AG08395 (cell line): ENCODE measurements at places on chromosomes 7 and 10.

- peak; percentile 67 for DNase-seq
Observed at GRCh38 chr10:35640474-35640873, 1.6 kb downstream of the FZD8 start.

GRCh38 chr10:71335173-71335708, 16.2 kb downstream of the SLC29A3 start:
- no peak for DNase-seq

- DNase-seq: no peak
Observed at GRCh38 chr7:75725306-75725705, 13.4 kb downstream of the HIP1 start.

GRCh38 chr7:4612939-4613841, 68.9 kb upstream of the FOXK1 start:
- DNase-seq: peak; percentile 30

- DNase-seq: peak; percentile 92
Observed at GRCh38 chr7:127938588-127938987, 92.6 kb downstream of the LRRC4 start.

- DNase-seq: peak; percentile 35
Observed at GRCh38 chr10:125700355-125700911, 17.5 kb upstream of the TEX36 start.

DNA sequence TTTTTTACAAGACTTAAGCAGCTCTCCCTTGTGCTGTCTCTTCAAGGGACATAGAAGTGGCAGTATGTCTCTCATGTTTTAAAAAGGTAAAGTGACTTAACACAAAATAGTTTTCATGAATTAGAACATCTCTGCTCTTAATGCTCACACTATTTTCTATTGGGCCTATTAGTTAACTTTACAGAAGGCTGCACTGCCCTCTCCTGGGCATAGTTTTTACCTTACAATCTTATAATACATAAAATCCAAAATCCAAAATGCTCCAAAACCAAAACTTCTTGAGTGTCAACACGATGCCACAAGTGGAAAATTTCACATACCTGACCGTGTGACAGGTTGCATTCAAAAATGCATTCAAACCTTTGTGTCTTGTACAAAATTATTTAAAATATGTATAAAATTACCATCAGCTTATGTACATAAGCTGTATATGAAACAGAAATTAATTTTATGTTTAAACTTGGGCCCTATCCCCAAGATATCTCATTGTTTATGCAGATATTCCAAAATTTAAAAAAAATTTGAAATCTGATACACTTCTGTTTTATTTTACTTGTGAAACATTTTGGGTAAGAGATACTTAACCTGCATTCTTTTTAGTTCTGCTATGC, 25.8 kb downstream of the TES start:
- DNase-seq: peak; percentile 52

DNA sequence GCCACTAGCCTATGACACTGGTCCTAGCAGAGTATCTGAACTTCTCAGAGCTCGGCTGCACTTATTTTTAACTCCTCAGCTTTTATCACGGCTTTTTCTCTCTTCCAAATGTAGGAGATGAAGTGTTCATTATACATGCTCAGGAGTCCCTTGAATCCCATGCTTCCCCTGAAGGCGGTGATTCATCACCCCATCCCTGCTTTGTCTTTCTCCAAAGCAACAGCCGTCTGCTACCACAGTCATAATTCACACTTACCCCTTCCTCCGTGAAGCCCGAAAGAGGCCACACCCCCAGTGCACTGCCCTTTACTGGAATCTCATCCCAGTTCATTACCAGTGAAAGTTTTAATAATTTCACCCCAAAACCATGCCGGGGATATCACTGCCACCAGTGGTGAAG, 301.5 kb upstream of the SHH start:
- no peak for DNase-seq

GRCh38 chr7:117269886-117270285, 53.0 kb downstream of the WNT2 start:
- DNase-seq: peak; percentile 50

DNA sequence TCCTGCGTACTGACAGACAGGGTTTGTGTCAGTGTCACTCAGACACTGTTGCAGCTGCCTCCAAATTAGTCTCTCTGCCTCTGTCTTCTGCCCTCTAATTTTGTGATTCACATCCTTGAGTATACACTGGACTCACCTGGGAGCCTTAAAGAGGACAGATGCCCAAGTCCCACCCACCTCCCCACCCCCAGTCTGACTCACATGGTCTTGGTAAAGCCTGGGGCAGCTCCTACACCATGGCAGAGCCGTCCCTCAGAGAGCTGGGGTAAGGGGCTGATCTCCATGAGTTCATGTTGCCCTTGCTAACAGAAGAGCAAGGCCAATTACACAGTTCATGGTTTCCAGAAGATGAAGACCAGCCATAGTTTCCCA, 197.6 kb upstream of the STK17A start:
- no peak for DNase-seq

GRCh38 chr7:133484086-133484485, 231.2 kb downstream of the EXOC4 start:
- DNase-seq: no peak

- DNase-seq: no peak
Observed at GRCh38 chr7:18140943-18141342, 113.3 kb upstream of the PRPS1L1 start.

GRCh38 chr10:78649429-78649828, 419.3 kb upstream of the ZMIZ1 start:
- no peak for DNase-seq

DNA sequence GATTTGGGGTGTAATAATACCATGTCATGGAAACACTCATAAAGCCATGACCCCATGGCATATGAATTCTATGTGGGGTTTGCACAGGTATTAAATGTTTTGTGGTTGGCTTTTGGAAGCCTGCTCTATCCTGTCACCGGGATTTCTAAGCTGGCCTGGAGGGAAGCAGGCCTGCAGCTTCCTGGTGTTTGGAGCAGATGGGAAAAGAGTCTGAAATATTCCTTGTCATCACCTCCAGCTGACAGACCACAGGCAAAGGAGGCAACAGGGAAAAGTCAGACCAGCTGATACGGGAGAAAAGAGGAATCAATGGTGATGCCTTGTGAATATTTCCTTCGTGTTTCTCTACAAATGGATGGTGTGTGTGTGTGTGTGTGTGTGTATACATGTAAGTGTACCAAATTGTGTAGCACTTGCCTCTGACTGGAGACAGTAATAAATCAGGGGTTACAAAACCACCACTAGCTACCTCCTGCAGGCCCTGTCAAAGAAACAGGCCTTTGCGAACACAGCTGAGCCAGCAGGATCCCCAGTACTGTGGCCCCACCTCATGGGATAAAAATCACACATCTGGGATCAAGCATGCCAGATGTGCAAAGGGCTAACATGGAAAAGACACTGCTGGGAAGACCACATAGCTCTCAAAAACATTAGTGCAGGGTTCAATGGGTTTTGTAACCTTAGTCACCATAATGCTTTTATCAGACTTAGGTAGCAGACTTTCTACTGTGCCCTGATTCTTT, 120.8 kb upstream of the HPS1 start:
- no peak for DNase-seq

DNA sequence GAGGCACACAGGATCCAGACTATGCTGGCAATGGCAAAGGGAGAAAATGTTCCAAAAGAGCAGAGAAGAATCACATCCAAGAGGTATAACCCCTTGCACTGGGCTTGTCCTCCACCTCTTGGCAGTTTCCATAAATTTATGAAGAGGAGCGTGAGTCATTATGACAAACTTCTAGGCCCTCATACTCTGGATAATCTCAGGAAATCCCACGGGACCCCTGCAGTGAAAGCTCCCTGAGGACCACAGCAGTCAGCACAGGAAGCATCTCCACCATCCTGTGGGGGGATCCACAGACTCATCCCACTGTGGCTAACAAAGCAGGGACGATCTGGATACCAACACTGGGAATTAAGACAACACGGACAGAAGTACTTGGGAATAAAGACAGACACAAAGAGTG, 30.3 kb upstream of the GPAM start:
- DNase-seq: peak; percentile 24

DNA sequence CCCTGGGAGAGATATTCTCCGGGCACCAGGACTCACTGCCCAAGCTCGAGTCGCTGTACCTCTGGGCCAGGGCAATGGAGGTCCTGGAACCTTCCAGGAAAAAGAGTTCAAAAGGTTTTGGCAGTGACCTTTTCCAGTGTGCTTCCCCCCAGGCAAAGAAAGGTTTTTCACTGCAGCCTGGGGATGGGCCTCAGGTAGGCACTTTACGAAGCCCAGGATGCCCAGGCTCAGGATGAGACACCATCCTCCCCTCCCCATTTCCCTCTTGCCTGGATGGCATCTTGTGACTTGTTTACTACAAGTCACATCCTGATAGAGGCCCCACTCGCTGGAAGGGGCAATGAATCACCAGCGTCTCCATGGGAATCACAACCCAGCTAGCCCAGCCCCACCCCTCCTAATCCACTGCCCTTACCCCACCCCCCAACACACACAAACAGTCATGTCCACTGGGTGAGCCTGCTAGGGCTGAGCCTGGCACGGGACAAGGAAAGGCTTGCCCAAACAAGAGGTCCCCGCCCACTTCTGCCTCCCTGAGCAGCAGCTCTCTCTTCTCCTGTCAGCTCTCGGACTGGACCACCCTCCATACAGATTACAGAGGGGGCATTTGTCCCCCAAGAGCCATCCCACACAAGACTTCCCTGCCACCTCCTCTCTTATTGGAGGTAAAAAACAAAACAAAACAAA, 93.8 kb upstream of the SMNDC1 start:
- peak; percentile 96 for DNase-seq

- DNase-seq: peak; percentile 76
Observed at GRCh38 chr7:48154792-48155413, 16.4 kb upstream of the ABCA13 start.

DNA sequence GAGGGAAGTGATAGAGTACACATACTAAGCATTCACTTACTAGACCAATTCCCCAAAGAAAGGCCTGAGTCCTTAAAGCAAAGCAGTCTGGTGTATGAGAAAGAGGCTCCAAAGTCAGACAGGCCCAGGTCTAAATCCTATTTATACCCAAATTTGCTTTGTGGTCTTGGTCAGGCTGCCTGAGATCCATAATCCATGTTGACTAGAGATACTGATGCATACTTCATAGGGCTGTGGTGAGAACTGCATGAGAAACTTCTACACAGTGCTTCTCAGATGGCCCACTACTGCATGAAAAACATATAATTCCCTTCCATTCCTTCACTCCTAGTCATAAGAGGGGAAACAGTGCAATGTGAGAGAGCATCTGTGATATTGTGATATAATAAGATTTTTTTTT, 81.6 kb upstream of the SP4 start:
- DNase-seq: no peak

DNA sequence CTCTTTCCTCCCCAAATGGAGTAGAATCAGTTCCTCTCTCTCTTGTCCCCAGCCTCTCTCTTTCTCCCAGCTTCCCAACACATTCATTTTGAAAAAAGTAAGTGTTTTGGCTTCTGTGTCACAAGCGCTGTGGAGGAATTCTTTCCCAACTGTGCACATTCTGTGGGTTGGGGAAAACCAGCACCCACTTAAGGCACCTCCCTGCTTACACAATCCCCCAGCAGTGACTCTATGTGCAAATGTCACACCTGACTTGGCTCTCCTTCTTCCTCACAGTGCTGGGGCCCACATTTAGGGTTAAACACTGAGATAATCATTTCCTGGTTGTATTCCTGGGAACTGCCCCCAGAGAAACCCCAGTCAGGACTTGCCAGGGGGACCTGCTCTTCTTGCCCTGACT, 358.1 kb upstream of the ZNF32 start:
- no peak for DNase-seq

DNA sequence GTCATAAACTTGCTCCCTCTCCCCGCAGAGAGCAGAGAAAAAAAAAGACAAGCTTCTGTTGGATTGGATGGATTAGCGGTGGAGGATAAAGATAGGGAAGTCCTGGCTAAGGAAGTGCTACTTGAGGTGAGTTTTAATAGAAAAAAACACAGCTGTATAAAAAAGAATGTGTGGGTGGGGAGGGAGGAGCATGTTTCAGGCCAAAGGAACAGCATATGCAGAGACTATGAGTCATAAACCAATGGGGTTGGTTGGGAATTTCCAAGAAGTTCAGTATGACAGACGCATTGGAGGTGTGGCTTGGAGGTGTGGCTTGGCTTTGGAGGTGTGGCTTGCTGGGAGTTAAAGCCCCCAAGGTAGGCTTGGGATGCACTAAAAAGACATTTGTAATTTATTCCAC, 103.0 kb upstream of the LSM8 start:
- DNase-seq: no peak

GRCh38 chr10:72267381-72267780, 6.3 kb upstream of the DDIT4 start:
- no peak for DNase-seq

GRCh38 chr7:151426904-151427704, 12.8 kb downstream of the CRYGN start:
- no peak for DNase-seq

DNA sequence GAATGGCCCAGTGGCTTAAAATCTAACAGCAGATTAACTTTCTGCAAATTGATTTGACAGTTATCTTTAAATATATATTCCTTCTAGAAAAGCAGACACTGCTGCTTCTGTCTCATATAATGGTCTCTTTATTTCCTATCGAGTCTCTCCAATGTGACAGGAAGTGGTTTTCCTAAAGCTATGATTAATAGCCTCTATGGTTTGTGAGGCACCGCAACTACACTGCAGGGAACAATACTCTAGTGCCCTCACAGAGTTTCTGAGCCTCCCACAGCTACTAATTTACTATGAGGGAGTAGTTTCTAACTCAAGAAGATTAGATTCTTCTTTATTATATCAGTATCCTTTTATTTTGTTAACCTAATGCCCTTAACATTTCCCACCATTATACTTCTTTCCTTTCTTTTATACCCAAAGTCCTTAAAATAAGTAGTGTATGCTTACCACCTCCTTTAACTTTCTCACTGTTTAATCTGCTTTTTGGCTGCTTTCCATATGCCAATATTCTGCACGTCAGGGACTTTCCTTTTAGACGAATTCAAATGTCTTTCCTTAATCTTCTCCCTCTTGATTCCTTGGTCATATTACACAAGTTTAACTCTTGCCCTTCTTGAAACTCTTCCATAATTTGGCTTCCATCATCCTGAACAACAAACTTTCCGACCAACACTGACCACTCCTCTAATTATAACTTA, 23.8 kb upstream of the AHR start:
- peak; percentile 6 for DNase-seq

- DNase-seq: no peak
Observed at GRCh38 chr10:77325233-77325537, 312.4 kb downstream of the KCNMA1 start.

DNA sequence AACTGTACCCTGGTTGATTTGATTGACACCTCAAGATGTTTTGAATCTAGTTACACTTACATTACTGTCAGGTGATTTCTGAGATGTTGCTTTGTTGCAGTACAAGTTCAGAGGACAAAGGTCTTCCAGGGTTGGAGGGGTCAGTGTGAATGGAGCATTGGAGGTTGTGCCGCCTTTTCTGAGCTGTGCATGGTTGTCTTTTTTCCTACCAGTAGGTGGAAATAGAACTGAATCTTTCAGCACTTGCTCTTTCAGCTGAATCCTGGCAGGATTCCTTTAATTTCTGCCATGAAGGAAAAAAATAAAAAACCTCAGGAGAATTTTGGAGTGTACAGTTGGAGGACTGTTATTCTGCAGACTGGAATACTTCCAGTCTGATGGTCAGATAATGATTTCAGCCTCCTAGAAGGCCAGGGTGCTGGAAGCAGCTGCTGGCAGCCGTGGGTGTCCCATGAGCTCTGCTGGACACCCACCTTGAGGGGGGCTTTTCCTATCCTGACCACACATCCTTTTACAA, 82.7 kb downstream of the PLCE1 start:
- DNase-seq: peak; percentile 67
